ENCODE measurements at places on chromosomes 12 and 14.
A peak's percentile ranks its signal among the peaks of the same experiment; 100 is the strongest.

DNA sequence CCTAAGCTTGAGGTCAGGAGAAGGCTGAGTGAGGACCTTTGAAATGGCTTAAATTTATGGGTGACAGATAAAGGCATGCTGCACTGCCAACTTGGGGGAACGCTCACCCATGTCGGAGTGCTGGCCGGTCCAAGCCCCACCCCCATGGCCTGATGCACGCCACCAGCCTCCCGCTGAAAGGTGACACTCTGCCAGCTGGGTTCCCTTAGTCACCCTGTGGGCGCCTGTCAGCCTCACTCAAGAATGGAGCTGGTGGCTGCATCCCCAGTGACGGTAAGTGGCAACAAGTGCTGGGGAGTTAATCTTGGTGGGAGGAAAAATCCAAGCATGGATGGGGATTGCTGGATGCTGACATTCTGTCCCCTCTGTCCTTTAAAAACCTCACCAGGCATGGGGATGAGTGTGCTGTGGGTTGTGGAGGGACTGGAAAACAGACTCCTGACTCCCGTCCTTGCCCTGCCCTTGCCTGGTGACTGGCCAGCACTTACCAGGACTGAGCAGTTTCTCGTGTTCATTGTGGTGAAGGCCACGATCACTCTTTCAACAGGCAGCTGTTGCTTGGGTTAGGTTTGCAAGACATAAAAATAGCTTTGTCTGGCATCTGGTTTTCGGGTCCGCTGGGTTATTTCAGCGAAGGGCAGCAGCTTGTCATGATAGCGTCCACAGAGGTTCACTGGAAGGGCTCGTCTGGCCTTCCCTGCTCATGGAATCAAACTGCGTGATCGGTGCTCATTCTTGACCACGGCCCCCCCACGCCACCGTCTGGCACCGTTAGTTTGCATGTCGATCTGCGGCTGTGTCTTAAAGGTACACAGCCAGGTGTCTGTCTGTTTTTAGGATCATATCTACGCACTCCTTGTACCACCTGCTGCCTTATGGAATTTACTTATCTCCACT, 15.0 kb downstream of the ACACB start:
- no peak for DNase-seq

DNA sequence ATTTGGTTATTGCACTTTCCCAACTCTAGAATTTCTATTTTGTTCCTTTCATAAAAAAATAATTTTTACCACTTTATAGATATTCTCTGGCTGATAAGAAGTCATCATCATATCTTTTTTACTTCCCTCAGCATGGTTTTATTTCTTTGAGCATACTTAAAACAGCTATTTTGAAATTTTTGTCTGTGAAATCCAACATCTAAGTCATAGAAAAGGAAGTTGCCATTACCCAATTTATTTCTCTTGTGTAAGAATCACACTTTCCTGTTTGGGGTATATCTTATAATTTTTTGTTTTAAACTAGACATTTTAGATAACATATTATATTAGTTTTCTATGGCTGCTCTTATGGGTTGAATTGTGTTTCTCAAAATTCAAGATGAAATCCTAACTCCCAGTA, 400.2 kb upstream of the OR4E1 start:
- no peak for DNase-seq

DNA sequence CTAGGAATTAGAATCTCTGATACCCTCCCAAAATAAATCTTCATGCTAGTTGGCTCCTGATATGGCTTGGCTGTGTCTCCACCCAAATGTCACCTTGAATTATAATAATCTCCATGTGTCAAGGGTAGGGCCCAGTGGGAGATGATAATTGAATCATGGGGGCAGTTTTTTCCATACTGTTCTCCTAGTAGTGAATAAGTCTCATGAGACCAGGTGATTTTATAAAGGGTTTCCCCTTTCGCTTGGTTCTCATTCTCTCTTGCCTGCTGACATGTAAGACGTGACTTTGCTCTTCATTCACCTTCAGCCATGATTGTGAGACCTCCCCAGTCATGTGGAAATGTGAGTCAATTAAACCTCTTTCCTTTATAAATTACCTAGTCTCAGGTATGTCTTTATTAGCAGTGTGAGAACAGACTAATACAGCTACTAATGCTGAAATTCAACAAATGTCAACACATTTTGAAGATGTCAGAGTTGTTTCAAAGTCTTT, 12.2 kb upstream of the SPTSSA start:
- DNase-seq = no peak

DNA sequence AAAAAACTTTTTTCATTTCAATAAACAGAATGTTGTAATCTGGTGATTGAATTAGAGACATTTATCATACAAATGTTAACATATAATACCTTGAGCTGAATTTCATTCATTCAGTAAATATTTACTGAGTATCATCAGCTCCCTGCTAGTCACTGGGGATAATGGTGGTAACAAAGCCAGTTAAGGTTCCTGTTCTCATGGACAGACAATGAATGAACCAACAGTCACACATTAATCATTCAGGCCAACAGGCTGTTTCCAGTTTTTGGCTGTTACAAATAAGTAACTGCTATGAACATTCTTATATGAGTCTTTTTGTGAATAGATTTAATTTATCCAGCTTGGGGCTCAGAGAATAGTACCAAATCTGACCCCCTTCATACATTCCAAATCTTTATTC, 13.5 kb downstream of the EXD2 start:
- no peak for DNase-seq

DNA sequence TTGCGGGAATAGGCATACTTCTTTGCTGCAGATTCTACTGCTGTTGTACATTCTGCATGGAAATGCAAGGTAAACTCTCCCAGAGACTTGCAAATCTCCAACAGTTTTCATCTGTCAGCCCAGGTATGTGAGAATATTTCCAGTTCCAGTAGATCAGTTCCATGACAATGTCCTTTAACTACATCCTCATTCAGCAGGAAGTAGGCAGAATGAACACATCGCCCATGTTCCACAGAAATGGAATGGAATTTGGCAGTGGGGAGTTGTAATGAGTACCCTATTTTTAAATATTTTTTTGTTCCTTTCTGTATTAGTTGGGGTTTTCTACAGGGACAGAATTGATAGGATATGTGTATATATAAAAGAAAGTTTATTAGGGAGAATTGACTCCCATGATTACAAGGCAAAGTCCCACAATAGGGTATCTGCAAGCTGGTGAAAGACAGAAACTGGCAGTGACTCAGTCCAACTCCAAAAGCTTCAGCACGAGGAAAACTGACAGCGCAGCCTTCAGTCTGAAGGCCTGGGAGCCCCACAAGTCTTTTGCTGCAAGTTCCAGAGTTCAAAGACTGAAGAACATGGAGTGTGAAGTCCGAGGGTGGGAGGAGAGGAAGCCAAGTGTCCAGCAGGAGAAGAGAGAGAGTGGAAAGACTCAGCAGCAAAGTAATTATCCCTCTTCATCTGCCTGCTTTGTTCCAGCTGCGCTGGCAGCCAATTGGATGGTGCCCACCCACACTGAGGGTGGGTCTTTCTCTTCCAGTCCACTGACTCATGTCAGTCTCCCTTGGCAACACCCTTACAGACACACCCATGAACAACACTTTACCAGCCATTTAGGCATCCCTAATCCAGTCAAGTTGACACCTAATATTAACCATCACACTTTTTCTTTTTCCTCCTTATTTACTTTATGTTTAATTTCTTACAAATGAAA, 110.4 kb upstream of the SCAF11 start:
- no peak for DNase-seq

DNA sequence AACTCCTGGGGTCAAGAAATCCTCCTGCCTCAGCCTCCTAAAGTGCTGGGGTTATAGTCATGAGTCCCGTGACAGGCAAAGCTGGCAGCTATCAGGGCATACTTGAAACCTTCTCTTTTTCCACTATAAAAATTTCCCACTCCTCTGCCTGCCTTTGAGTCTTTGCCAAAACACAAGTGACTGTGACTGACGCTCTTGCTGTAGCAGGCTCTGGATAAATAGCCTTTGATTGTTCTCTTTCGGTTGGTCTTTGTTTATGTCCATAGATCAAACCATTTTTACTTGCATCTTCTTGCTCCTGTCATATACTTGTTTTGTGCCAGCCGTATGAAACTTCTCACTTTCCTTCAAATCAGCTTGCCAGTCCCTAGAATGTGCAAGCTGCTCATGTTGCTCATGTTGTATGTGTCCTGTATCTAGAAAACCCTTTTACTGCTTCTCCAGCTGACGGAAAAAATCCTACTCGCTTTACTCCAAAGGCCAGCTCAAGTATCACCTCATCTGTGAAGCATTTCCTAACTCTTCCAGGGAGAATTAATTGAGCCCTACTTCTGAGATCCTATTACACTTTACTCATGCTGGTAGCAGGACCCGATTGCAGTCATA, 73.1 kb downstream of the RESF1 start:
- DNase-seq = no peak

DNA sequence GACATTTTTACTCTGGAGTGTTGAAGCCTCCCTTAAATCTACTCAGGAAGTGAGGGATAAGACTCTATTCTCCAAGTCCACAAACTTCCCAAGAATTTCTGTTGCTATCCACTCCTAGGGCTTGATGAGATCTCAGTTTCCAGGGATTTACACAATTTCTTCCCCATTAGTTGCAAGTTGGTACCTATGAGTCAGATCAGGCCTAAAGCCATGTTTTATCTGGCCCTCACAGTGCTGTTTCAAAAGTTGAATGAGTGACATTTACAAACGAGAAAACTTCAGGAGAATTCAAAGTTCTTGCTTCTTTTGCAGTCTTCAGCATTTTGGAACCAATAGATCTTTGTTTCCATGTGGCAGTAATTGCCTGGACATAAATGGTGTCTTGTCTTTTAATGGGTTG, 156.4 kb upstream of the SYT10 start:
- DNase-seq = no peak

- DNase-seq = peak; percentile 26
These were observed 4.2 kb upstream of the AMN1 start for GRCh38 chr12:31732926-31733548.

GRCh38 chr12:44703182-44703910, 172.8 kb downstream of the NELL2 start:
- DNase-seq = no peak

- no peak for DNase-seq
These were observed 5.7 kb upstream of the CHGA start for GRCh38 chr14:92917041-92917940.

DNA sequence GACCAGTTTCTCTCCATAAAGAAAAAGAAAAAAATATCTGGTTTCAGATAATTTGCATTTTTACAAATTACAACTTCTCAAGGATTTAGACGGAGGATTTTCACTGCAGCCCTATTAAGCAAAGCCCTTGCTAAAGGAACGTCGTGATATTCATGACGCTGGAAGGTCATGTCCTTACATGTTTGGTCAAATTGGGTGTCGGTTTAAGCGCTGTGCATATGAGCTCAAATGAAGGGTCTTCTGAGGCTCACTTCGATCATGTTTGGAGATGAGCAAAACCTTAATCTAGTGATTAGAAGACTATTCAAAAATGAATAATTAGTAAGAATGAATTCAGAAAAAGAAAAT, 67.3 kb upstream of the USP15 start:
- DNase-seq = no peak
